Activated CD8-positive, alpha-beta memory T cell treated with anti-CD3 and anti-CD28 coated beads for 4 hours (primary cell): ENCODE measurements at places on chromosomes 3 and 15.

DNA sequence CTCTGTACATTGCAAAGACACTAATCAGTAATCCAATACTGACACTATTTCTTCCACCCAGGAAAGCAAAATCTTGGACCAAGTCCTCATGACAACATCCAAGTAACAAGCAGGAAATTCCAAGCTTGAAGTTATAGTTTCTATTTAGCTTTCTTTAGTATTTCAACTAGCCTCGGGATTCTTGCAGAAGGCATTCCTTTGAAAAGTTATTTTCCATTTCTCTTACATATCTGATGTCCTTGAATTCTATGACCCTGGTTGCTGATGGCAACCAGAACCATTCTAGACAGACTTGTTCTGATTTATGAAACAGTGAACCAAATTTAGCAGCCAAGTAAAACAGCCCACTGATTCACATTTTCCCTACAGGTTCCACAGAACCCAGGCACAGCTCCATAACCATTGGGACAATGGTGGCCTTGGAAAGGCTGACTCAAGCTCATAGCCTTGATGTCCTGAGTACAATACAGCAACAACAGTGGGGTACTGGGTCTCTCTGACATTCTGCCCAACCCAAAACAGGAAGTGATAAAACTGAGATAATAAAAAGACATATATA lies 26.5 kb downstream of the P3H2 start:
- no peak for DNase-seq

- no peak for DNase-seq
Measured at GRCh38 chr3:35224565-35225295, 414.6 kb upstream of the ARPP21 start.

- DNase-seq, result no peak
Measured at GRCh38 chr3:79314962-79315361, 452.8 kb downstream of the ROBO1 start.

GRCh38 chr3:157586293-157586692 lies 83.1 kb upstream of the VEPH1 start:
- no peak for DNase-seq

- no peak for DNase-seq
Measured at GRCh38 chr15:69032703-69033373, 18.3 kb downstream of the NOX5 start.

DNA sequence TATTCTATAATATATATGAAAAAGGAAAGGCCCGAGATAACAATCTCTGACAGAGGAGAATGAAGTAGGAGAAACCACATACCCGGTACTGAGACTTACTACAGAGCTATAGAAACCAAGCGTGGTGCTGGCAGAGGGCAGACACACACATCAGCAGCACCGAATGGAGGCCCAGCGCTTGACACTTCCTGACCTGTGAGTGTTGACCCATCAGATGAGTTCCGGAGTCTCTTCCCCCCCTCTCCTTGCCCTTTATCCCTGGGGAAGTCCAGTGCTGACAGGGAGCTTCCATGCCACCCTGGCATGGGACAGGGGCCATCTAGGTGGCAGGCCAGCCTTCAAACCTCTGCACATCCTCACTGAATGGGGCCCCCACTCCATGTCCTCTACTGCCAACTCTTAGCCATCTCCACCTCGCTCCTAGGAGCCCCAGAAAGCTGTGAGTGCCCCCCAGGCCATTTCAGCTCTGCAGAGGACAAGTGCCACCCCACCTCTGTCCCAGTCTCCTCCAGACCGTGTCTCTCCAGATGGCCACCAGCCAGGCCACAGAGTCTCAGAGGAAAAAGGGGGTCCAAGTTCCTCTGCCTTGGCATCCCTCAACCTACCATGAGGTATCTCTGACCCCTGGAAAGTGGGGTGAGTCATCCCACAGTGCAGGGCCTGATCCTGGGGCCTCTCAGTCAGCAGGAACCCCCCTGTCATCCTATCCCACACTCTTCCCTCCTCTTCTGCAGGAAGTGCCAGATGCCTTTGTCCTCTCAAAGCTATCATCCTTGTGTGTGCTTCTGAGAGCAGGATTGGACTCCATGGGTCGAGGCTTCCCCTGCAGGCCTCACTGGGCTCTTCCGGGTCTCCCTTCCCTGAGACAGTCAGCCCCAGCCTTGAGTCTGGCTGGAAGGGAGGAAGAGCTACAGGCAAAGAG lies 116.5 kb upstream of the ALDH1A3 start:
- no peak for DNase-seq

- no peak for DNase-seq
Measured at GRCh38 chr3:41907330-41908073, 54.4 kb downstream of the ULK4 start.

DNA sequence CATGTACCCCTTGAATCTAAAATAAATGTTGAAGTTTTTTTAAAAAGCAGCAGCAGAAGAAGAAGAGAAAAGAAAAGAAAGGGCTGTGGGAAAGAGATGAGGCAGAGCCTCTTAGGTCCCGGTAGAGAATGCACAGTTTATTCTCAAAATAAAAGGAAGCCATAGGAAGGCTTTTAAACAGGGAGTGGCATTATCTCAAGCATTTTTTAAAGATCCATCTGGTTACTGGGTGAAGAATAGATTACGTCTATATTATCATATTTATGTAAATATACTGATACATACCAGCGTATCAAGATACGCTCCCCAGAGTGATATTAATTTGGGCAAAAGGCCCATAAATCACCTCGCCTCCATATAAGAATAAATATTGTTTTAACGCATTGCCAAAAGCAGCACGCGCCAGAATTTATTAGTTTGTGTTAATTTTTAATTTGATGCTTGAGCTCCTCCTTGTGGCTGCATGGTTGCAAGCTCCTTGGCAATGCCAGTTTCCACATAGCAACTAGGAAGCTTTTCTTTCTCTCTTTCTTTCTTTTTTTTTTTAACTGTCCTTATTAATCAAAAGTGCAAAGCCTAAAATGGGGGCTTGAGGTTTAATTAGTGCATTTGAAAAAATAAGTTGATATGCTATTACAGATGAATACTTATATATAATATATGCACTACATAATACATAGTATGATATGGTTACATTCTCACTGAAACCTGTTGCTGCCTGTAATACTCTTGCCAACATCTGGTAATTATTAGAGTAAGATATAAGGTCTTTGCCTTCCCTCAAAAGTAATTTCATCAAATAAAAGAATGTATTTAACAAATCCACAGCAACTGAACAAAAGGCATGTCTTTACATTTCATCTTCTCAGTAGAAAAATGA lies 242.8 kb upstream of the UBE2E2 start:
- no peak for DNase-seq

DNA sequence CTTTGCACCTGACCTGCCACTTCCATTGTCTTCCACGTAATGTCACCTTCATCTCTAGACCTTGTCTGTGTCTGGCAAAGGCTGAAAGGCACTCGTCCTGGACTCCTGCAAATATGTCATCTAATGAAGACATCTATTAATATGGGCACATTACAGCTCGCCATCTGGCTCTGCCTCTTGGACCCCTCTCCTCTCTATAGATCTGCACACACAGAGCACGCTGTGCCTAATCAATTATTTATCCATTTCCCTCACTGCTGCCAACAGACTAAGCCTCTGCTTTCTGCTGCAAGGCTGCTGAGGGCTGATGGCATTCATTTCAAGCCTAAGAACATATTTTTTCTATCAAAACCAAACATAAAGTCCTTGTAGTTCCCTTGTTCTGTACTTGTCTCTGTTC lies 573.0 kb downstream of the TUSC7 start:
- DNase-seq, result no peak

DNA sequence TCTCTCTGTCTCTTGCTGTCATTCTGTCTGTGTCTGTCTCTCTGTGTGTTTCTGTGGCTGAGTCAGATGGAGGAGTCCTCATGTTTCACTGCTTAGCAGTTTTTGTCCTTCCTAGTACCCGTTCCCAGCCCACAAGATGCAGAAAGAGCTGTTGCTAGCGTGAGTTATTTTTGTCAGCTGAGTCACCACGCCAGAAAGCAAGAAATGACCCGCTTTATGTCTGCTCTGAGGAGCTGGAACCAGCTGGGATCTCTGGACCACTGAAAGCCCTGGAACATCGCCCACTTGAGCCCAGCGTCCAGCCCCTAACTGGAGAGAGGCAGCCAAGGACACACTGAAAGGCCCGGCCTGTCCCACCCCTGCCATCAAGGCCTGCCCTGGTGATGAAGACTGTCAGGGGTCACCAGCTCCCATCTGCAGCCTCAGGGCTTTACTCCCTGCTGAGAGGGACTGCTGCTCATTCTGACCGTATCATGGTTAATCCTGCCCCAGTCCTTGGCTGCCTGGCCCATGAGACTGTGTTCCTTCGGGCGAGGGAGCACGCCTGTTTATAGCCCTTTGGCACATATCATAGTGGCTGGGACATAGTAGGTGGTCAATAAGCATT lies 101.7 kb upstream of the TPM1 start:
- DNase-seq, result no peak

DNA sequence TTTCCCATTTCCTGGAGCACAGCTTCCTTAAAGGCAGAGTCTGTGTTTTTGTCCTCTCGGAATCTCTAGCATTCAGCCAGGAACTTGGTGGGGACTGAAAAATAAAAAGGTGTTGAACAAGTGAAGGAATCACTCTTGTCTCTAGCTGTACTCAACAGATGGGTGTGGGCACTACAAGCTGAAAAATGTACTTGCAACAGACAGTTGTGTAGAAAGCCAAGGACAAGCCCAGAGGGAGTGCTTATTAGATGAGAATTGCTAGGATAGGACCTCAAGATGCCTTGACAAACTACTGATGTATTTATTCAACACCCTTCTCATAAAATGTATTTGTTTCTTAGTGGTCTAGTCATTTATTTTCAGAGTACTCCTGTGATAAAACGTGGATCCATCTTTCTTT lies 95.1 kb downstream of the CHCHD6 start:
- no peak for DNase-seq

DNA sequence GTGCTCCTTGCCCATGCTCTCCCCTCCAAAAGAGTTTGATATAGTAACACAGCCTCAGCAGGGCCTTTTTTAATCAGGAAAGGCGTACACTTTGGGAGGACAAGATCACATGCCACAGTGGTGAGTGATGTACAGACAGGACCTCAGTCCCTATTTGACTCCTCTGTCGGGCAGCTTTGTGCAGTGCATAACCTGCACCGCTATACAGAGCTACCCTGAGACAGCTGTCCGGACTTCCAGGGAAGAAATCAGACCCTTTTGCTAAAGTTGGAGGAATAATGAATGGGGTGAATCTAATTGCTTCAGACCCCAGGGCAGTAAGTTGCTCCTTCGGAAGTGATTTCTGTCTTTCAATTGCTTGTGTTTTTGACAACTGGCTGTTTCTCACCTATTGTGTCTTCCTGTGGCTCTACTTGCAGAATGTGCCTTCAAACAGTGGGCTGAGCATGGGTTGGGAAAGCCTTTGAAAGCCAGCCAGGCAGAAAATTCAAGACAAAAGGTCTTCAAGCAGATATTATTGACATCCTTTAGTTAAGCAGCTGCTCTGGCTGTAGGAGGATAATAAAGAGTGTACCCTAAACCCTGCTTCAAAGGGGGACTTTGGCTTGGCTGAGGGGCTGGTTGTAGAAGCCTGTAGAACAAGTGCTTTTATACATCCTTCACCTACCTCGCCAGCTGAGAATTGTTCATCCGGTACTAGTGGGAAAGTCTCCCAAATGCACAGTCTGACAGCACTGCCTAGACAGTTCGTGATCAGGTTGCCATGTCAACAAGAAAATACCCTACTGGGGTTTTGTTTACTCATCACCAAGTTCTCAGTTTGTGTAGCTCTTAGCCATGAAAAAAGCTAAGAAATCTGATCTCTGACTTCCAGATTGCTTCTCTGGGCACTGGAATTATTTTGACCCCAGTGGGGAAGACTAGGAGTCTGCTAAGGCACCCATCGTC lies 35.1 kb downstream of the SNTN start:
- no peak for DNase-seq

DNA sequence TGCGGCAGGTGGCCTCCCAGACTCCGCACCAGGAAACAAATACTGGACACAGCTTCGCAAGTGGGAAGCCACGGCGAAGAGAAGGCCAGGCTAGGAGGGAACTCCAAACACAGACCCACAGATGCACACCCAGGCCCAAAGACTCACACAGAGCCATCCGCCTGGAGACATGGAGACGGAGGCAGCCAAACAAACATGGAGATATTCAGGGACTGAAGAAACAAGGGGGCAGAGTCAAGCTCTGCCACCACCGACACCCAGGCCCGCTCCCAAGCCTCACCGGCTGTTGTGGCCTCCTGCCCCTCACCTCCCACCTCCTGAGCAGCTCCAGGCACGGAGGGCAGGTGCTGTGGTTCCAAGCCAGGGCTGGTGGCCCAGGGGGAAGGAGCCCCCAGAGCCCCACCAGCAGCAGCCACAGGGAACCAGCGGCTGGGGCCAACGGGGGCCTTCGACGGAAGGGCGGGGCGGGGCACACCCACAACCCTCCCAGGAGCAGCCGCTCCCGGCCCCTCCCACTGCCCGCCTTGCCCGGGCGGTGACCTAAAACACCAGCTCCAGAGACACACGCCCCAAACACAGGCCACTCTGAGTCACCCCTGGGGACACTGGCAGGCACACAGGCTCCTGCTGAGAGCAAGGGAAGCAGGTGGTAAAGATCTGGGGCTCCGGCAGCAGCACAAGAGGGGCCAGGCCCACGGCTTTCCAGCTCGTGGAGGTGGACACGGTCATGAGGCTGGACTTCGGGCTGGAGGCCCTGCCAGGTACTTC lies 31.9 kb downstream of the TNK2 start:
- DNase-seq, result no peak

GRCh38 chr3:7625021-7625420 lies 764.1 kb downstream of the GRM7 start:
- DNase-seq, result no peak

DNA sequence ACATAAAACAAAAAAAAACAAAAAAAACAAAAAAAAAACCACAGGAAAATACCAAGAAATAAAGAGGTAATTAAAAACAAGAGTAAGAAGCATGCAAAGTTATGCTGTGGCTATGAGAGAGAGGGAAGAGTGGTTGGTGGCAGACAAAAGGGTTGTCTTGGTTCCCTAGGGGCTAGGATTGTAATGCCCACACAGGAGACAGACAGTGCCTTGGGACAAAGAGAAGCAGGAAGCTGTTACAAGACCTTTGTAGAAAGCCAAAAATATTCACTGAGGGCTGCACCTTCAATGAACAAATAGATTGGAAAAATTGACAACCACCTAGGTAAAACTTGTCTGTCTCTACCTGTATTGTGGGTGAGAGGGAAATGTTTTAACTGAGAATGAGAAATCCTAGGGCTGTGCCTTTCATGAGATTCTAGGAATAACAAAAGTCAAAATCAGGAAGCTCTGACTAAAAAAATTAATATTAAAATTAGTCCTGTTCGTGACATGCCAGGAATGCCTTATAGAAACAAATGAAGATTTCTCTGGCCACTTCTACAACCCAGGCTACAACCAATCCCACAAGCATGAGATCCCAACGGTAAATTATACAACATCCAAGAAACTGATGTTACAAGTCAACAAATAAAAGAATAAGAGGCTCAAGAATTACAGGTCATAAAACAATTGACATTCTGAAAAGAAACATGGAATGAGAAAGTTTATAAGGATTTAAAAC lies 45.0 kb upstream of the PRICKLE2 start:
- DNase-seq, result no peak

- no peak for DNase-seq
Measured at GRCh38 chr3:55330355-55330754, 156.8 kb downstream of the WNT5A start.

DNA sequence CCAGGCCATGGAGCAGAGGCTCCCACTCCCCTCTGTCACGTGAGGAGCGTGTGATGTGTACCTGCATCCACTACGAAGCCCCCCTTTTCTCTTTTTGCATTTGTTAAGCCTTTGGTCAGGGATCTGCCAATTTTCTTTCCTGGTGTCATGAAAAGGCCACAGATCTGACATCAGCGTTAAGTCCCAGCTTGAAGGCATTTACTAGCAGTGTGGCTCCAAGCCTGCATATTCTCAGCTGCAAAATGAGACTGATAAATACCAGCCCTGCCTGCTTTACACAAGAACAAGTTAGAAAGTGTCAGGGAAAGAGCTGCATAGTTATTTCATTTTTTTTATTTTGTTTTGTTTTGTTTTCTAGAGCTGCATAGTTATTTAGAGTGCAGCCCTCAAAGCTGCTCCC lies 2.3 kb upstream of the ANKRD63 start:
- no peak for DNase-seq
